Cerebellar nuclear complex (tissue), 1 donor: ENCODE measurements at places on chromosomes 1 and 21.

DNA sequence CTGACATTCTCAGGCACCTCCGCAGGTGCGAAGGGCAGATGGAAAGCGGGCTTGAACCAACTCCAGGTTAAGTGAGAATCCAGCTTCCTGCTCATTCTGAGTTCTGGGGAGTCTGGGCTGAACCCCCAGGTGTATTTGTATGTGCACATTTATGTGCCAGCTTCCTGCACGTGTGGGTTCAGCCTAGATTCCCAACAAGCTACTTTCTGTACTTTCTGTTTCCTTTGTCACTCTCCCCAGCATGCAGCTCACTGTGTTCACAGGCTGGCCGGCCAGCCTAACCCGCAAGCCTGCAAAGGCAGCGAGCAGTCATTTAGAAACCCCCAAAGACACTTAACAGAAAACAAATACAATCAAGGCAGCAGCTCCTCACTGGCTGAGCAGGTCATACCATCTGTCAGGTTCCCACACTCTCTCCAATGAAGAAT, 1.3 kb upstream of the IL19 start:
- no peak for DNase-seq

- DNase-seq = no peak
Measured at GRCh38 chr21:34945288-34945687, 103.8 kb downstream of the RUNX1 start.

- DNase-seq = no peak
Measured at GRCh38 chr1:161511018-161511755, 5.9 kb downstream of the FCGR2A start.

DNA sequence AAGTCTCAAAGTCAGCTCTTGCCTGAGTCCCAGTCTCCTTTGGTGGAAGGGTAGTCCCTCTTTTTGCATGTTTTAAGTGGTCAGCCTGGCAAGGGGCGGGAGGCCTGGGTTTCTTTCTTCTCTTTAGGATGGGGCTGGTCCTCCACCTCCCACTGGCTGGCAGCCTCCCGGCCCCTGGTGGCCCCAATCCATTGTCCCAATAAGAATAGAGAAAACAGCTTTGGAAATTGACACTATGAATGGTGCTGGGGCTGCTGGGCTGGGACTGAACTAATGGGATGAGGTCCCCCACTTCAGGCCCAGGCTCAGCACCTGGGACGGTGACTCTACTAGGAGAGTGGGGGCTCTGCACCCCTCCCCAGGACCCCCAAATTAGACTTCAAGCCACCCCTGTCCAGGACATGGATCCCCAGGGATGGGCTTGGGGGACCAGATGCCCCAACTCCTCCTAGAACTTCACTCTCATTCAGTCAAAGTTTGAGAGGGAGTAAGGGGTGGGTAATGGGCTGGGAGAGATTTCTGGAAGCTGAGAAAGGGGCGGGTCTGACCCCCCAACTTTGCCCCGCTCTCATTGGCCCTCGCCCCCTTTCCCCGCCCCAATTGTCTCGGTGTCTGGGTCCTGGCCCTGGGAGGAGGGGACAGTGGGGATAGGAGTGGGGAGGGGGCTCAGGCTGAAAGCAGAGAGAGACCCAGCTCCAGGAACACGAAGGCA, 18.2 kb downstream of the SLC27A3 start:
- DNase-seq = no peak

DNA sequence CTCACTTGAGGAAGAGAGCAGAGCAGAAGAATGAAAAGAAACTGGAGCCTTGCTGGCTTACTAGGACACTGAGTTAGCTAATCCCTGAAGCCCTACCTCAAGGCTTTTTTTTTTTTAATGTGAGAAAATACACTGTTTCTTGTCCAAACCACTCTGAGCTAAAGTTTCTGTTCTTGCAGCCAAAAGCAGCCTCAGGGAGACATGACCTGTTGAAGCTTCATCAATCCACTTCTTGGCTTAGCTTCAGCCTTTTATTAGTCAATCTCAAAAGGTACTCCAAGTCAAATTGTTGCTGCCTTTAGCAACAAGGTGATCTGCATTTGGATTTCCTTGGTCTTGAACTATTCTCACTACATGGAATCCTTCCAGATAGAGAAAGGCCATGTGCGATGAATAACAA, 33.7 kb downstream of the CCDC185 start:
- no peak for DNase-seq

- no peak for DNase-seq
Measured at GRCh38 chr1:55262822-55263221, 47.7 kb upstream of the USP24 start.

- no peak for DNase-seq
Measured at GRCh38 chr21:16863362-16863905, 649.4 kb upstream of the CXADR start.

GRCh38 chr1:186187601-186188000, 187.5 kb downstream of the TPR start:
- DNase-seq = no peak

DNA sequence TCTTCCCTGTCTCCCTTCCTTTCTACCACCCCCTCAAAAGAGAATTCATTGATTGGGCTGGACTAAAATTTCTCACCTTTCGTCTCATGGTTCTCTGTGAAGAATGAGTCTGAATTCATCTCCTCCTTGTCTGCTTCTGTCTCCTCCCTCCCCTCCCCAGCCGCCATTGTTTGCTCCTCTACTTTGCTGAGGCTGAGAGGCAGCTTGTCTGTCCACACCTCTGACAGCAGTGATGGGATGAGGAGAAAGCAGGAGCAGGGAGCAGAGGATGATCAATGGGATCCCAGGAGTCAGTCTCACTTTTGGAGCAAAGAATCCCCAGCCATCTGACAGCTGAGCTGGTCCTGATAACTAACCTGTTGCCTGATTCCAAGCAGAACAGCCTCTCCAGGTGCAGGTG, 2.5 kb downstream of the ILDR2 start:
- no peak for DNase-seq

GRCh38 chr1:24277420-24278169, 41.6 kb upstream of the GRHL3 start:
- no peak for DNase-seq

DNA sequence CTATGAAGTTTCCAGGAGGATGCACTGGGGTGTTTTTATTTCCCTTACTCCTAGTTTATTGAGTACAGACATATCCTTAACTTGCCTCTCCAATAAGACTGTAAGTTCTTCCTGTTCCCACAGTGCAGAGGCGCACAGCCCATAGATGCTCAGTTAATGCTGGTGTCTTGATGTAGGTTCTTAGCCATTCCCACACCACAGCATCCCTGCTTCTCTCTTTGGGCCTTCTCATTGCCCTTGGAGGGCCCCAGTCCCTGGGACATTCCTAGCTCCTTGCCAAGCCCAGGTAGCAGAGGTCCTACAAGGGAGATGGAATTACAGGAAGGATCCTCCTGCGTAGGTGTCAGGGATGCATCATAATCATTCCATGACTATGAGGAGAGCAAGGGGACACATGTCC, 61.6 kb upstream of the HMGB4 start:
- DNase-seq = no peak

DNA sequence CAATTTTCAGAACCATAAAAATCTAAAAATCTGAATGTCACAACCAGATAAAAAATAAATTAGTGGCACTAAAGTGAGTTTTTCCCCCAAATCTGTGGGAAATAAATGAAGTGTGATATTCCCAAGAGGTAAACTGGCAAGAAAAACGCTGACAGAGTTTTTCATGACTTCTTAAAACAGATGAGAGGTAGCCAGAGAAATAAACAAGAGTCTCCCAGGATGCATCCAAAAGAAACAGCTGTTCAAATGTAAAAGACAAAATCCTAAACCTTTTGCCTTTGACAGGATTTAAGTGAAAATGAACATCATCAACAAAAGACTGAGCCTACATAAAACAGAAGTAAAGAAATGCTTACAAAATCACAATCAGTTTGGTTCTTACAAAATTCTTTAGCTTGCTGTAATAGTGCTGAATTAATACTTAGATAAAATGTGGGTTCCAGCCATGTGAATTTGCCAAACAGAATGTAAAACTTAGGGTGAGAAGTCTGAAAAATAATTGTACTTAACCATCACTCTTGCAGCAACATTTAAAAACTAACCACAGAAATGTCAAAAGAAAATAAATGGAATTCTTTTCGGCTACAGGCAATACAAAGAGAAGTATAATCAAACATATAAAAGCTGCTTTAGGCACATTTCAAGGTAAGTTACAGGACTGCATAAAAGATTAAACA, 133.6 kb downstream of the EIF4G3 start:
- no peak for DNase-seq

- no peak for DNase-seq
Measured at GRCh38 chr1:40630488-40631223, 34.8 kb downstream of the RIMS3 start.

DNA sequence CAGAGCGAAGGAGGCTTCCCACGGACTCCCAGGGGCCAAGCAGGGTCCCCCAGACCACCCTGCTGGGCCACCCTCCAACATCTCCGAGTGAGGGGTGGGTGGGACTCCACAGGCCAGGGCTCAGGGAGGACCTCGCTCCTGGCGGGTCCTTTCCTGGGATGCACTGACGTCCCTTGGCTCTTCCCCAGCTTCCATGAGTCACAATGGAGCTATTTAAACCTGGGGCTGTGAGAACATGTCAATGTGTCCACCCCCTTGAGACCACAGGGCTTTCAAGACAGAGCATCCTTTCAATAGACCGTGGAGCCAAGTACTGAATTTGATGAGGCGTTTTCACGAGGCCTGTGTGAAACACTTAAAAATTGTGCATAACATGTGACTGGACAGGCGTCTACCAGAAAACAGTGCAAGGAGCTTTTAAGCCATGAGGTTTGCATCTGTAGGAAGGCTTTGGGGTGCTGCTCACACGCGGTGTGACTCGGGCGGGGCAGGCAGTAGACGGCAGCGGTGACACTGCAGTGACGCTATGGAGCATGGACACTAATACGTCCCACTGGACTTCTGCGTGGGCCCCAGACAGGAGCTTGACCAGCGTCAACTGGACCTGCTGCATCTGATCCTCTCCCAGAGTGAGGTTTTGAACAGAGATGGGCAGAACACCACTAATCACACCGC, 24.1 kb upstream of the NPHP4 start:
- no peak for DNase-seq

DNA sequence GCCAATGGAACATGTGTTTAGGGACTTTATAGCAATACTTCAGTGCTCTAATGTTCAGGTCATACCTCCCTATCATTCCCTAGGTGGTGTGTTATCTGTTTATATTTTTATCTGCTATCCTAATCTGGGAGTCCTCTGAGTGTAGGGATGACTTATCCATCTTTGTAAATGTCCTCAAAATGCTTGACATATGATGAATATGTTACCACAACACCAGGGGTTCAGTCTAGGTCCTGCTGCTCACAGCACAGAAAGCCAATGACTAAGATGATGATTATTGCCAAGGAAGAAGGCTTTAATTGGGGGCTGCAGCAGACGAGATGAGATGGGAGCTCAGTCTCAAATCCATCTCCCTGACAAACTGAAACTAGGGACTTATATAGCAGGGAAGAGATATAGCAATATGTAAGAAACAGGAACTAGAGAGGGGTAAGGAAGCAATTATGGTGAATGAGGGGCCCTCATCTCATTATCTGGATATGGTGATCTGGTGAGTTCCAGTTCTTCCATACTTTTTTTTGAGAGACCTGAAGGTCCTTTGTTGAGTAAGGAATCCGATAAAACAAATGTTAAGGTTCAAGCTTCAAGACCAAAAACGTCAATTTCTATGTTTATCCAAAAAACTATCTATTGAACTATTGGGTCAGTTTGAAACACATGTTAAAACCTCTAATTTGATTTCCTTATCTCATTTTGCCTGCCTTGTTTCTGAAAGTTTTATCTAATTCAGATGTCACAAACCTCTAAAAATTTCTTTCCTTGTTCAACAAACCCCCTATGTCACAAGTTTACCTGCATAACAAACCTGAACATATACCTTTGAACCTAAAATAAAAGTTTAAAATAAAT, 256.7 kb upstream of the CACYBP start:
- DNase-seq = no peak

- DNase-seq = no peak
Measured at GRCh38 chr1:85374160-85374559, 90.8 kb downstream of the DDAH1 start.

DNA sequence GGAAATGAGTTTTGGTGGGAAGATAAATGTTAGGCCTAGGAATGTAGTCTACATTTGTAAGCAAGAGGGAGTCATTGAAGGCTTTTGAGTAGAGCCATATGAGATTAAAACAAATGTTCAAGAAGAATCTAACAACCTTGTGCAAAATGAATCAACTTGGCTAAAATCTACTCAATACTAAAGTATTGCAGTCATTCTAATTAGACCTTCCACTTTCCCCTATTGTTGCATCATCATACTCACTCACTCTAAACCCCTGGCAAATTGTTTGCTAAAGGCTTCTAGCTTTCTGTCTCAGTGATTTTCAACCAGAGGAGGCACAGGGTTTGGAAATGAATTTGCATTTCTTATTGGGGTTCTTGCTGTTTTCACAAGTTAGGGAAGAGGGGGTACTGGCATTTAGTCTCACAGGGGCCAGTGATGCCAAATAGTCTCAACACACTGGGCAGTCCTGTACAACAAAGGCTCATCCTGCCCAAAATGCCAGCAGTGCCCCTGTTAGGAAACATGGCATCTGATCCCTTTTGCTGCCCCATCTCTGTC, 85.3 kb downstream of the SEC16B start:
- DNase-seq = no peak

GRCh38 chr1:53182111-53182593, 14.5 kb upstream of the CPT2 start:
- DNase-seq = no peak

DNA sequence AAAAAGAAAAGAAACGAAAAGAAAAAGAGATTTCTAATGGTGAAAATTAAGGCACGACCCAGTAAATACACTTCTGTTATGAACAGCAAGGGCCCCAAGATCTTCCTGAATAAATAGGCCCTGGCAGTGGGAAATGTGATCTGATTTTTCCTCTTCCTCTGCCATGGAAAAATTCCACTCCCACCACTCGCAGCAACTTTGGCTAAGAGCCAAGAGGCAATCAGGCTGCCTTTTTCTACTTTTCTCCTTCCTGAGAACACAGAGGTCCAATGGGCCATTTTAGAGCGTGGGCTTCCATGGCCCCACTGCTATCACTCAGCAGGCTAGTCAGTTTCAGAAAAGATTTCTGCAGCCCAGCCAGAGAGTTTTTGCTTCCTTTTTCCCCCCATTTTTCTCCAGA, 33.7 kb upstream of the AK4 start:
- no peak for DNase-seq

DNA sequence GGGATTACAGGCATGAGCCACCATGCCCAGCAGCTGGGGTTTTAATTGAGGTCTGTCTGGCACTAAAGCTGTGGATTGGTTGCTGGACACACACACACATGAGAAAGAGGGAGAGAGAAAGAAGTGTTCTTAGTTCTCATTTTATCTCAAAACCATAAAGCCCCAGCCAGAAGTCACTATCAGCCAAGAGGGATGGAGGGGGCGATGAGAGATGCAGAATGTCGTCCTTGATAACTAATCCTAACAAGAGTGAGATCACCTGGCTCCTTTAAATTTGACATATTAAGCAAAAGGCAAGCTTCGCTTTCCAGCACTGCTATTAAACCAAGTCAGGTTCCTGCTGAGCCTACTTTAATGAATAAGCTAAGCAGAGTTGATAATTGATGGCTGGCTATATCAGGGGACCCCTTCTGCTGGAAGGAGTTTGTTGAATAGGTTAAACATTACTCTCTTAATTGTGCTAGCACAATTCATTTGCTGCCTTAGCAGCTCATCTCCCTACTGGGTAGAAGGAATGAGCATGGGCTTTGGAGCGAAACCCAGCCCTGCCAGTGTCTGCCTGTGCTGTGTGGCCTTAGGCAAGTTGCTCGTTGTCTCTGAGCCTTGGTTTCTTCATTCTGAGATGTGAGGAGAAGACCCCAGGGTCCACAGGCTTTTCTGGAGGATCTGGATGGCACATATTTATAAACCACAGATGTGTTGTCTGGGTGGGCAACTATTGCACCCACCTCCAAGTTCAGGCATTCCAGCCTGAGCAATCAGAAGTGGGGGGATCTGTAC, 50.8 kb downstream of the ALPL start:
- no peak for DNase-seq
